ENCODE measurements at places on chromosomes 7 and 10.

DNA sequence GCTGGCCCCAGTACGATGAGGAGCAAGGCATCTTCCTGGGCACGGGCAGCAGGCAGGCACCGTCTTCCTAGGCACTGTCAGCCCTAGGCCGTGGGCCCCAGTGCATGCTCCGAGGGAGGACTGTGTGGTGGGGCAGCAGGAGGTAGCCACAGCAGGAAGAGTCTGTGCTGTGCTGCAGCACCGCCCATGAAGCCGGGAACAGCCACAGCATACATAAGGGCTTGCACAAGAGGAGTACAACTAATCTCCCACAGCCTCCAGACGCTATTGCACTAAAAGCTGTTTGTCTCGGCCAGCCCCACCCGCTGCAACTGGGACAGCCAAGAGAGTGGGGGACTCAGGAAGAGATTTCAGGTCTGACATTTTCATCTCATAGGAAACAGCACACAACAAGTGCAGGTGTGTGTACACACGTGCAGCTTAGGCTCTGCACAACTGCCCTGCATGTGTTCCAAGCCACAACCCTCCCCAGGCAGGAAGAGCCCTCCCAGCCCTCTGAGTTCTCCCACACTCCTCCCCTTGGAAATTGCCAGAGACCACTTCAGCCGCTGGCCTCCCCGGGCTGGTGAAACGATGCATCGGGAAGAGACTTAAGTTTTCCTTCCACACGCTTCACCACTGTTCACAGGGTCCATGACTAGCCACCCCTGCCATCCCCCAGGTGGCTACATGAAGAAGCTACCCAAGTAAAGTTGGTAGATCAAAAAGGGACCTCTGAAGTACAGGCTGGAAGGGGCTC is 88.1 kb upstream of the DDC start:
- DNase-seq = no peak

GRCh38 chr7:110719741-110720140 is 371.2 kb upstream of the LRRN3 start:
- DNase-seq = no peak

GRCh38 chr7:54331311-54331710 is 210.9 kb upstream of the VSTM2A start:
- no peak for DNase-seq

- DNase-seq = no peak
These were observed 3.1 kb upstream of the ABCC2 start for GRCh38 chr10:99779335-99779734.

DNA sequence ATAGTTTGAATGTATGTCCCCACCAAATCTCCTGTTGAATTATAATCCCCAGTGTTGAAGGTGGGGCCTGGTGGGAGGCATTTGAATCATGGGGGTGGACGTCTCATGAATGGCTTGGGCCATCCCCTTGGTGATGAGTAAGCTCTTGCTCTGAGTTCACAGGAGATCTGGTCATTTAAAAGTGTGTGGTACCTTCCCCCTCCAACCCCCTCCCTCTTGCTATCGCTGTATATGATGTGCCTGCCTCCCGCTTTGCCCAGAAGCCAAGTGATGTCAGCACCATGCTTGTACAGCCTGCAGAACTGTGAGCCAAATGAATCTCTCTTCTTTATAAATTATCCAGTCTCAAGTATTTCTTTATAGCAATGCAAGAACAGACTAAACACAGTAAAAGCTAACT is 103.0 kb downstream of the CNOT4 start:
- DNase-seq = no peak

DNA sequence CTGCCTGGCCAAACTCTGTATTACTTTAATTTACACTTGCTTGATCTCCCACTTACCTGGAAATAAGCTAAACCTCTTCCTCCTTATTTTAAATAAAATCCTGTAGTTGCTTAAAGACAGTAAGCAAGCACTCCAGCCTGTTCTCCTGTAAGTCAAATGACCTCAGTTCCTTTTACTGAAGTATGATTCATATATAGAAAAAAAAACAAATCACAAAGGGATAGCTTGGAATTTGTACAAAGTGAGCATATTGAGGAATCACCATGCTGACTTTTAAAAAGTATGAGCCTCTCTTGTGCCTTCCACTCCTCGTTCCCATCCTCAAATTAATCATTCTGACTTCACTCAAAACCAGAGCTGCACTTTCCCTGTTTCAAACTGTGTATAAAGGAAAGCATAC is 52.0 kb downstream of the C10orf90 start:
- no peak for DNase-seq

DNA sequence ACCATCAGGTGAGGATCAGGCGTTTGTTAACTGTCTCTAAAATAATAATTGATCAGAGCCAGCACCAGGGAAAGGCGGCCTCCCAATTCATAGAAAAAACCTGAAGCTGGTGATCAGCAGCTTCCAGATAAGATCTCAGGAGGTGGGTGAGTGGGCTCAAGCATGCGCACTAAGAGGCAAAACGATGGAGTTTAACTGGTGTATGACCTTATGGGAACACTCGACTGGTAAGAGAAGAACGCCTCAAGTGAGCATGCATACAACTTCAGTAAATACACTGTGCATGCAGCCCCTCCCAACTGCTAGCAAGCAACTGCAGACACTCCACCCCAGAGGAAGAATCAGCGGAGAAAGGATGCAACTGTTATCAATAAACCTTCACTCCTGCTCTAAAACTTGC is 18.1 kb downstream of the RAPGEF5 start:
- no peak for DNase-seq

All from H7 (cell line).